ENCODE measurements at places on chromosomes 4 and X.

- peak; percentile 70 for DNase-seq
Observed at GRCh38 chr4:67198727-67199126, 346.6 kb downstream of the CENPC start.

- peak; percentile 39 for DNase-seq
Observed at GRCh38 chr4:99655308-99656081, 2.1 kb downstream of the C4orf54 start.

GRCh38 chr4:71473541-71474240 lies 134.9 kb downstream of the SLC4A4 start:
- DNase-seq = peak; percentile 51

DNA sequence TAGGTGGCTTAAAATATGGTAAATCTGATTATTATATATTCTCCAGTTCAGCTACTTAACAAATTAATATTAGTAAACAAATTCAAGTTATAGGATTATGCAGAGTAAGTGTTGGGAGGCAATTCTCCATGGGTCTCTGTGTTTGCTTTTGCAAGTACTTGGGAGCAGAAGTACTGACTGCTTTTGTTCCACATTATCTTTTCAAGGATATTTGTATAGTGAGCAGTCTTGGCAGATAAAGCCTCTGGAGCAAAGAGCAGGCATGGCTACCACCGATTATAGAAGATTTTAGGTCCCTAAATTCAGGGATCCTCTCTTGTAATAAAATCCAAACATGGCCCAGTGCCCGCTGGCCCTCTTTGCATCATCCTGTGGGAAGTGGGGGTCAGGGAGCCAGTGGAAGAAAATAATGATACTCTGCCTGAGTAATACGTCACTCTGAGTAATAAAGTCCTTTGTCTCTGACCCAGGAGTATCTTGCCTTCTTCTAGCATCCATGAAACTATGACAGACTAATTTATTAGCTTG lies 23.2 kb downstream of the NDNF start:
- no peak for DNase-seq

DNA sequence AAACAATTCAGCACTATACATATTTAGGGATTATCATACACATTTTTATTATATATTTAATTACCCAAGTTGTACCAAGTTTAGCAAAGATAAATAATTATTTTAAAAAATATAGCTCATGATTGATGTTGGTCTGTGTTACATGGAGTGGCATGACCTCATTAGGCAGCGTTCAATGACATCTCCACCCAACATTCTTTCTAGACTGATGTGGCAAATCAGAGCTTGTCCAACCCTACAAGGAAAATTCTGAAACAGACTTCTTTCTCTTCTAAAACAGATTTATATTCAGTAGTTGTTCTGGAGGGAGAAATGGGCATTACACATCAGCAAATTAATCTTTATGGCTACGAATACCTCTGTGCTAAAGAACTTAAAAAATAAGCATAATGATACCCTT lies 189.7 kb downstream of the PDGFC start:
- peak; percentile 80 for DNase-seq

DNA sequence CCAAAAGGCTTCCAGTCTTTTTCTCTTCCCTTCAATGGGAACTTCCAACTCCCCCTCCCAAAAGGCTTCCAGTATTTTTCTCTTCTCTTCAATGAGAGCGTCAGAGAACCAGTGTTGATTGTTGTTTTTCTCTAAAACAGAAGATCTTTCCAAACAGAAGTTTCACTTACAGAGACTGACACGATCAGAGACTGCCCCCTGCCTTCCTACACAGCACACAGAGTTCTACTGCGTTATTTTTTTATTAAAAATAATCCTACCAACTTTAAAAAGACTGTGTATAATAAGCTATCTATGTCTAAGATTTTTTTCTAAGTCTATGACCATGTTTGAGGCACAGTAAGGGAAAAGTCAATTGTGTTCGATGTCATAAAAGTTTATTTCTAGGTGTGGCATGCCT lies 3.5 kb upstream of the HTR2C start:
- no peak for DNase-seq
